ENCODE measurements at places on chromosomes 6 and 20. TPM values are rescaled to one million over a fixed set of nuclear protein-coding genes. Genes with fewer than 3 reads are reported as not detected.

Gene C6orf15
- not detected for polyA plus RNA-seq

Gene COL11A2
- polyA plus RNA-seq, result 3.8 TPM

Gene NINL
- 47.1 TPM for polyA plus RNA-seq

Gene FKBP1C
- 0.91 TPM for polyA plus RNA-seq

Gene SCGN
- 0.35 TPM for polyA plus RNA-seq

Gene OOEP
- not detected for polyA plus RNA-seq

Gene ZSCAN12
- polyA plus RNA-seq, result 15.5 TPM

Gene C20orf204
- polyA plus RNA-seq, result 0.43 TPM

Gene SLC22A7
- 0.25 TPM for polyA plus RNA-seq

Gene DUSP15
- 15.3 TPM for polyA plus RNA-seq

Gene PDYN
- polyA plus RNA-seq, result 0.43 TPM

GRCh38 chr6:150025201-150025917, at the start of gene RAET1L:
RAET1L (minus strand) TSS chr6:150025532; CDS start chr6:150025471, 61 bp downstream.
- no peak for DNase-seq

- DNase-seq, result no peak
Observed at GRCh38 chr20:46406986-46407670, 713 bp upstream of the ELMO2 start.

- no peak for DNase-seq
Observed at GRCh38 chr6:10495029-10495428, 26.1 kb upstream of the GCNT2 start.

DNA sequence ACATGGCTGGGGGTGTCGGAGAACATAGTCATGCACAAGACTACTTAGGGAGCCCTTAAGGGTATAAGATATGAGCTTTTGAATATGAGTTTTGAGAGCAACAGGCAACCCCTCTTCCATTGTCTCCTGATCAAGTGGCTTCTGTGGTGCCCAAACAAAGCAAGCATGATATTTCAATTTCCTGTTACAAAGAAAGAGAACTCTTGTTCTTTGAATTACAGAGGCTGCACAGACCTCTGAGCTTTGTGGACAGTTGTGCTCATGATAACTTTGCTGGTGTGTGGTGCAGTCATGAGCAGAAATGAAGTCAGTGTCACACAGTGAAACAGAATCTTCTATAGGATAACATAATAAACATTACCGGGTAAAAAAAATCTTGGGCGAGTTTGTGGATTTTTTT, 66.8 kb upstream of the THEMIS start:
- no peak for DNase-seq

GRCh38 chr6:157520596-157521361, 139.8 kb downstream of the ZDHHC14 start:
- DNase-seq, result no peak

DNA sequence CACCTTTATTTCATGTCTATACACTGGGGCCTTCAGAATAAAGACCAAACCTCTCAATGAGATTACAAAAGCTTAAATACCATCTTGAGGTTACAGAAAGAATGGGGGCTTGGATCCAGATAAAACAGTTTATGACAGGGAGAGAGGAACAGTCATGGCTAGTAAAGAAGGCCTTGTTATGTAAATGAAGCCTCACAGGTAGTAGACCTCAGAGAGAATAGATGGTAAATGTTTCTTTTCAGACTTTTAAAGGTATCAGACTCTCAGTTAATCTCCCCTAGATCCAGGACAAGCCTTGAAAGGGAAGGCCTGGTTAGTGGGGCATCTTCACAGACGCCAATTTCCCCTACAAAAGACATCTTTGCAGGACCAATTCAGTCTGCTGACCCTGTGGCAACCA, 1325.6 kb downstream of the HACE1 start:
- no peak for DNase-seq

DNA sequence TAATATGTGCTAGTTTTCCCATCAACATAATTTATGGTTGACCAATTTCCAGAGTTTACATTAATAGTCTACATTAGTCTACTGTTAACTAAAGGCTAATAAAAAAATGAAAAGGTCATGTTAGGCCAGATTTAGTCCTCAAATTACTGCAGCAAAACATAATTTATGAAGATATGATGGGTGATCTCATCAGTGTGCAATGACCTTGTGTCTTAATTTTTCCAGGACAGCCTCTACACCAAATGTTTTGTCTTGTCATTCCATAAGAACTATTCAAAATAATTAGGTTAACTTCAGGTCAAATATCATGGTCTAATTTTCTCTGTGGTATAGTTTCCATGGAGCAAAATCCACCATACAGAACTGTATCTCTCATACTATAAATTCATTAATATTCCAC, 234.2 kb downstream of the COL12A1 start:
- DNase-seq, result no peak

GRCh38 chr6:50289366-50289765, 239.6 kb upstream of the DEFB112 start:
- no peak for DNase-seq

DNA sequence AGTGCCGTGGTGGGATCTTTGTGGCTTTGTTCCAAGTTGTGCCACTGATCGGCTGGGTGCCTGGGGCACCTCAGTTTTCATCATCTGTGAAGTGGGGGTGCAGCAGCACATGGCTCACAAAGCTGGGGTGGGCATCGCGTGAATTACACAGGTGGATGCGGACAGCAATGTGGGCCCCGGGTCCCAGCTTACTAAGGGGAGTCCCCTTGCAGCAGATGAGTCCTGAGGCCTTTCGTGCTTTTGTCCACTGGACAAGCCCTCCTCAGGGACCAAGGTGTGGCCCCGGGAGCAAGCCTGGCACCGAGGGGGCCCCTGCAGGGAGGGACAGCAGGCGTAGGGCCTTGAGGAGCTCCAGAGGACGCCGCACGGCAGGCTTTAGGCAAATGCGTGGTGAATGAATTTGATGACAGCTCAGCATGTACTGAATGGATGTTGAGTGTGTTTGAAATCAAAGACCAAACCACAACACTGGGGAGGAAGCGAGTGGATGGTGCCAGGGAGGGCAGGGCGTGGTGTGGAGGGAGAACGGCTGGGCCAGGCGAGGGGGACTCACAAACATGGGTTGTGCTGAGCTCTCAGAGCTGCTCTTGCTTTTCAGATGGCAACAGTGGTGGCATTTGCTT, 53.2 kb downstream of the IRF4 start:
- DNase-seq, result no peak

DNA sequence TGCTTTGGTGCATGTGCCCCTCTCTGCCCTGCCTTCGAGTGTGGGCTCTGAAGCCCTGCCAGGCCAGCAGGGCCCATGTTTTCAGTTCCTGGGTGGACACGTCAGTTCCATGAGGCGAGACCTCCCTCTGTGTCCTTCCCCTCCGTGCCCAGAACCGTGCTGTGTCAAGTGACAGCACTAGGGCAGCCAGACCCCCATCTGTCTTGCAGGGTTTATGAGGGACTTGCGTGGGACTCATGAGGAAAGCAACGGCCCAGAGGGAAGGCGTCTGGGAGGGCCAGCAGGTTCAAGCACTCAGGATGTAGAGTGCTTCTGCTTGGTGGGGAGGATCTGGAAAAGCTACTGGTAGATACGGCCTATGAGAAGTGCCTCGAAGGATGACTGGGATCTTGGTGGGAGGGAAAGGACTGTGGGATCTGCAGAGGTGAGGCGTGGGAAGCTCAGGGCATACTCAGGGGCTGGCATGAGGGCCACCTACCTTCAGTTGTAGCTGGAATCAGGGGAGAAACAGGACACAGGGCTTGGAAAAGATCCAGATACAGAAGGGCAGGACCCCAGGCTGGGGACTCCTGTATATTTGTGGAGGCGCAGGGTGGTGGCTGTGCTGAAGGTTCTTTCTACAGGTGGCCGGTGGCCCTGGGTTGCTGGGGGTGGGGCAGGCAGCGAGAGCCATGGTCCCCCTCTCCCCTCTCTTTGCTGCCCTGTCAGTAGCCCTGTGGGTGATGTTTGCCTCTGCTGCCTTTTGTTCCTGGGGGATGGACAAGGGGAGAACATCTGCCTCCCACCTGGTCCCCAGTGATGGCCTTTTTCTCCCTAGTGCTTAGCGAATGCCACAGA, 5.5 kb downstream of the NPEPL1 start:
- no peak for DNase-seq

GRCh38 chr6:42984924-42985475, 630 bp downstream of the PPP2R5D start:
- DNase-seq, result no peak

DNA sequence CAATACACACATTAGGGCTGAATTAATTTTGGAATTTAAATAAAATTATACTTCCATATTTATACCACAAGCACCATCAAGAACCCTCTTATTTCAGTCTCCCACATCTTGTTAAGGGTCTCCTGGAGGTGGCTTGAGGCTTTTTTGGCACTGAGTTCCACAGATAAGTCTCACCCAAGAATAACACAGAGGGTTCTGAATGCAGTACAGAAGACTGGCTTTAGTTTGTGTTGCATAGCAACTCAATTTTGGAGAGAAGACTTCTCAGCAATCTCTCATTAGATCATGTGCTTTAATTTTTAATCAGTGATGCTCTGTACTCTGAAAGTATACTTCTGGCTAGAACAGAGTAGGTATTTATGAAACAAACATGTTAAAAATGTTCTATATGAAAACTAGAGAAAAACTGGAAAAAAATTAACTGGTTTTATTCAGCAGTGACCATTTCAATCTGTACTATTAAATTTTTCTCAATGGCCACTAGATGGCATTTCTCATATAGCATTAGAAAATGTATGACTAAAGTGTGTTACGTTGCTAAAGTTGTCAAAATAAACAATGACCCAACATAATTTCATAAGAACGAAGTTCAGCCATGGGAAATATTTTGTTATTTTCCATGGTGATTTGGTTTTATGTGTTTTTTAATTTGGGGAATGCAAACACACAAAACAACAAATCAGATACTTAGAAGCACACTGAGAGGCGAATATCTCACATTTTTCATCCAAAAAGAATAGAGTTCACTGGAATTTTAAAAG, 32.7 kb upstream of the MAP7 start:
- DNase-seq, result no peak

- no peak for DNase-seq
Observed at GRCh38 chr6:166507809-166508564, 78.5 kb downstream of the RAMACL start.

DNA sequence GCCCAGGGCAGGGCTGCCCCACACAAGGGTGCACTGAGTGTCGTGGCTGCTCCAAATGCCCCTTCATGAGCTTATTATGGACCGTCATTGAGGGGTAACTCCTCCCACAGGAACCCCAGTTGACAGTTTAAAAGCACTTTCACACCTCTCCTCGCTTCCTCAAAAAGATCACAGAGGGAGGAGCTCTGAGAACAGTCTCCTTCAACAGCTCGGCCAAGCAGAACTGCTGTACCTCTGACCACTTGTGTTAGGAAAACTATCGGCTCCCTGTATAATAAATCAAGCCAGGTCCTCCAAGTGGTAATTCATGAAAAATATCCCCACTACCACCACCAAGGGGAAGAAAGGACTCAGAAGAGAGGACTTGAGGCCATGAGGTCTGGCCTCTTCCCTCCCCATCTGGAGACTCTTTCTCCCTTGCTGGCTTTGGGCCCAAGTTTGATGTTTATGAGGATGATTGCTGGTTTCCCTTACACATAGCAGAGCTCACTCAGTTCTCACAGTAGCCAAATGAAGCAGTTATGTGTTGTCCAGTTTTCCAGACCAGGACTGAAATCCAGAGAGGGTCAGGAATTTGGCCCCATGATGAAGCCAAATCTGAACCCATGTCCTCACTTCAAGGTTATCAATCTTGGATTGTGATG, 8.7 kb downstream of the SNX21 start:
- no peak for DNase-seq

- DNase-seq, result no peak
Observed at GRCh38 chr6:89997456-89998445, 103.5 kb downstream of the GJA10 start.

GRCh38 chr20:61634376-61635145, 382.5 kb downstream of the CDH4 start:
- DNase-seq, result no peak

DNA sequence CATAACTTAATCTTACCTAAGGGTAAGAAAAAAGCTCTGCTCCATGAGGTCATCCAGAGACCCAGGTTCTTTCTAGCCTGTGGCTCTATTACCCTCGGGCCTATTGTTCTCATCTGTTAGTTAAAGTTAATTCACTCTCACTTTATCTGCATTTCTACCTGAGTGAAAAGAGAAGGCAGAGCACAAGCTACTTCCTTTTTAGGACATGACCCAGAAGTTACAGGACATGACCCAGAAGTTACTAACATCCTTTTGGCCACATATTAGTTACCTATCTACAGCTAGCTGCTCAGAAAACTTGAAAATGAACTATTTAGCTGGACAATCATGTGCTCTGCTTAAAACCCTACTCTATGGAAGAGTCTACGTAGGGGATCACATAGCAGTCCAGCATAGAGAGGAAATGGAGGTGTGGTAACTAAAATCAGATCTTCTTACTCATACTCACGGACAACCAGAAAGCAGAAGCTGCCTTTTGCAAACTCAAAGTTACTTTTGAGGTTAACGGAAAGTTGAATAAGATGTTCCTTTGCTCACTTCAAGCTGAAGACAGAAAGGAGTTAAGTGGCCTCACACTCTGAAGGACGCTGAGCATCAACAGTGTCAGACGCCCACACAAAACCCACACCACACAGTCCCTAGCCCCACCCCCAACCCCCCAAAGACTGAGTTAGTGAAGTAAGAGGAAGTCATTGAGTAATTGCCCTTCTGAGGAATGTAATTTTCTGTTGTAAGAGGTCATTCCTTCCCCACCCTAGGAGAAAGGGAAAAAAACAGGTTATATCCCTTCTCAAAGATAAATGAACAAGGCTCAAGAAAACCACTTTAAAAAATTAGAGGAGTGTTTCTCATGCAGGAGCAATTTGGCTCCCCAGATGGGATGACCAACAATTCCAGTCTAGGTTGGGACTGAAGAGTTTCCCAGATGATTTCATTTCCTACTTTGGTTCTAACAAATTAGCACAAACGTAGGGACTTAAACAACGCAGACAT, 45.9 kb upstream of the TAB2 start:
- no peak for DNase-seq

- DNase-seq, result no peak
Observed at GRCh38 chr6:1636272-1636825, 26.6 kb downstream of the FOXC1 start.

DNA sequence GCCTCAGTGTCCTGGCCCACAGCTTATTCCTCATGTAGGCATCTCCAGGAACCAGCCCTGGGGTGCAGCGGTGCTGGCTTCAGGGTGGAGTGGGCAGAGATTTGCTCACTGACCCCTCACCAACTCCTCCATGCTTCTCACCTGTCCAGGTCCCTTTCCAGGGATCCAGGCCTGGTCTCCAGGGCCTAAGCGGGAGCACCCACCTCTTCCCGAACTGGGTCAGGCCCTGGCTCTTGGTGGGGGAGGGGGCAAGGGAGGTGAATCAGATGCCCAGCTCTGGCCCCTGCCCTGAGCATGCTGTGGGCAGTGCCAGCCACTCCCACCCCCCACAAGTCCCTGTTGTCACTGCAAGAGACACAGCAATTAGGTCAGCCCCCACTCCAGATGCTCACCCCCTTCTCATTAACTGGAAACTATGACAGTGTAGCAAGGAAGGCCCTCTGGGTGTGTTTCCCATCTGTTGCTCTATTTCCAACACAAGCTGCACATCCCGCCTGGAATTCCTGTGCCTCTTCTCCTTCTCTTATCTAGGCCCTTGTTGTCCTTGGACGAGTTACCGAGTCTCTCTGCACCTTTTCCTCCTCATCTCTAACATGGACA, 37.0 kb downstream of the MDFI start:
- no peak for DNase-seq

GRCh38 chr20:20970841-20971240, 135.3 kb downstream of the LINC00237 start:
- DNase-seq, result no peak
